ENCODE measurements at places on chromosomes 5 and 9.

DNA sequence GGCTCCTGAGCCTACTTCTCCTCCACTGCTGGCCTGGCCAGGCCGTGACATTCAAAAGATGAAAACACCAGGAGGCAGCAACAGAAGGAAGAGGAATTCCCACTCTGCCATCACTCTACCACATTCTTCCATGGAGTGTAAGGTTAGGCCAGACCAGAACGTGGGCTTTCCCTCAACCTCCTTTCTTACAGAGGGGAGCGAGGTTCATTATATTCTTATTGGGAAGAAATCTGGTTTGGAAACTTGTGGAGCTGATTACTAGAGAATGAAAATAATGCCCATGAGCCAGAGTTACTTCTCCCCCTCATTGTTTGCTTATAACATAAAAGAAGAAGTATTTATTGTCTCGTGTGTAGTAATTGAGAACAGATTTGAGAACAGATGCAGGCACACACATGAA is 136.3 kb upstream of the BASP1 start:
- DNase-seq: peak; percentile 67

GRCh38 chr5:159758189-159758588 is 158.1 kb upstream of the ADRA1B start:
- DNase-seq: no peak

GRCh38 chr9:130997925-130998596 is 10.9 kb upstream of the LAMC3 start:
- DNase-seq: no peak

GRCh38 chr9:108655818-108656217 is 200.0 kb downstream of the ACTL7B start:
- DNase-seq: no peak

DNA sequence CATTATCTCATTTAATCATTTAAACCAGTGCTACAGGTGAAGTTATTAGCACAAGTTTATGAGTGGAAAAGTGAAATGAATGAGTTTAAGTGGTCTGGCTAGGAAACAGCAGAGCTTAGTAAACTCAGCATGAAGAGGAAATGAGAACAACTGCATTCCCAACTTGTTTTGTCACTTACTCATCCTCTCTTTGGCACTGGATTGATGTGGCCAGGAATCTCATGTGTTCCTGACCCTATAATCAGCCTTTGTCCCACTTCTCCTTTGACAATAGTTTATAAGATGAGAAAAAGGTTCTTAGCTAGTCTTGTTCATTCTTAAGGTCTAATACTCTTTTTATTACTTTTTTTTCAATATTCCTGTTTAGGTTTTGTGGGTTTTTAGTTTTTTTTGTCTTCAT is 559.2 kb upstream of the TLE4 start:
- DNase-seq: peak; percentile 77

- DNase-seq: no peak
Observed at GRCh38 chr9:115980502-115980901, 173.1 kb upstream of the PAPPA start.

DNA sequence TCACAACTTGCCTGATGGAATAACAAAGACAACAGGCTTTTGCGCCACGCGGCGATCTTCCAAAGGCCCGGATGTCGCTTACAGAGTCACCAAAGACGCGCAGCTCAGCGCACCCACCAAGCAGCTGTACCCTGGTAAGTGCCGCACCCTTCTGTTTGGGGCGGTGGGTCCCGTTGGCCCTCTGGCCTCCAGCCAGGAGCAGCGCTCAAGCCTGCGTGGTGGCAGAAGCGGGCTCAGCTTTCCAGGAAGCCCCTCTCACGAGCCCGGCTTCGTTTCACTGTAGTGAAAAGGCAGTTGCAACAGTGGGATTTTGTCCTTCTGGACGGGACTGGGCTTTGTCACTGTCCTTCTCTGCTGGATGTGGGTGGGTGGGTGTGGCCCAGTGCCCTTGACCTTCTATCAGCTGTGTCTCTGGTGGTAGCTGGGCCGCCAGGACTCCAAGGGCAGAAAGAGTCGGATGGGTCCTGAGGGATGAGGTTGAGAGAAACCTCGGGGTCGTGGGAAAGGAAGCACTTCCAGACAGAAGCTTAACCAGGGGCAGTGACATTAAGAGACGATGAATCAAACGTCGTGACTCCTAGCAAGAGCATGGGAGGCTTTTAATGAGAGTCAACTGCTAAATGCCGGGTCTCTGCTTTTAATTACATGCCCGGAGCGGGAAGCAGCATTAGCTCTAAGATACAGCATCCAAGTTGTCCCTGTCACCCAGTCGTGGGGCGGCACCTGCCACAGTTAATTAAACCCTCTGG is 49.5 kb downstream of the COL5A1 start:
- peak; percentile 77 for DNase-seq

DNA sequence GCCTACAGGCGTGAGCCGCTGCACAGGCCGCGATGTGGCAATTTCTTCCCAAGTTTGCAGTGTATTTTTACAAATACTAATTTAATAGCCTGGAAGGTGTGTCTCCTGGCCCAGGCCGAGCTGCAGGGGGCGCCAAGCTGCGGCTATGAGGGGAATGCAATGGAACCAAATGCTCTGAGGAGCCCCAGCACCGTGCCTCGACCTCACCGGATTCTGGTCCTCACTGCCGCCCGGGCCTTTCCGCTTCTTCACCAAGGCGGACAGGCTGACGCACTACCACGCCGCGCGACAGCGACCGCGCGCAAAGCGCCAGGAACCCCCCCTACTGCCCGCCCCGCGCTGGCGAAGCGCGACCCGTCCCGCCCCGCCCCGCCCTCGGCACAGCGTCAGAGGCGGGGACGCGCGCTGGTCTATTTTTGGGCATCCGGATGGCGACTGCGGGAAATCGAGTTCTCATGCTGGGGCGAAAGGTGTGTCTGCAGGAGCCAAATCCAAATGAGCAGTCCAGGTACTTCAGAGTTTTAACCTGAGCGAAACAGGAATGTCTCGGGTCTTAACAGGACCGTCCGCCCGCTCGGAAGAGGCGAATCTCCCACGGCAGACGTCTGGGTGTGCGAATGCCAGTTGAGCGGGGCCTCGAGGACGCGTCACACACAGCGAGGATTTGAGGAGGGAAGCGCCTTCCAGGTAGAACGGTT is 31.7 kb upstream of the PRXL2C start:
- peak; percentile 91 for DNase-seq

DNA sequence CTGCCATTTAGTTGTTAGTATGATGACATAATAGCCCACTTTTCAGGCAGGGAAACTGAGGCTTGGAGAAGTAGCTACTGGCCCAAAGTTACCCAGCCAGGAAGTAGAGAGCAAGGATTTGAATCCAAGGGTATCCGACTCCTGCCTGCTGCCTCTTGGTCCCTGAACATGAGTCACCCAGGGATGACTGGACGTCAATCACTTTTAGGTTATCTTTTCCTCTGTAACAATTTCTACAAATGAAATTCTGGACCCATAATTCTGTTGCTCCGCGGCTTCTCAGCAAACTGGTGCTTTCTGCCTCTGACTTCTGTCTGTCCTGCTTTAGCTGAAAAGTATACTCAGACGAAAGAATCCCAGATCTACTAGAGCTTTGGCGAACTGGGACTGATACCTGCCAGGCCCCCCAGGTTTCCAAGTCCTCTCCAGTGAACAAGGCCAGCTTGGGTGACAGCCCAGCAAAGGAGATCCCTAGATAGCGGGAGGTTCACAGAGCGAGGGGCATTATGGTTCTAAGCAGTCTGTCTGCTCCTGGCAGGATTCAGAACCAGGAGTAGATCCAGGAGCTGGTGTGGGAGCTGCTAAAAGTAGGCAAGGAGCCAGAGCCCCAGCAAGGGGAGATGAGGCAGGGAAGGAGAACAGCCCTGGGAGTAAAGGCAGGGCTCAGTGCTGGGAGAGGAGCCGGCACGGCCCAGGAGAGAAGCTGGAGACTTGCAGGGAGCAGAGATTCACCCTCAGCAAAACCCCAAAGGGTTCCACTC is 20.6 kb downstream of the OLFML2A start:
- DNase-seq: no peak

- DNase-seq: no peak
Observed at GRCh38 chr9:98142182-98142907, 23.3 kb upstream of the TRIM14 start.

GRCh38 chr9:108057421-108058134 is 568.0 kb upstream of the KLF4 start:
- peak; percentile 96 for DNase-seq

- peak; percentile 28 for DNase-seq
Observed at GRCh38 chr9:2872250-2872930, 28.5 kb upstream of the PUM3 start.

DNA sequence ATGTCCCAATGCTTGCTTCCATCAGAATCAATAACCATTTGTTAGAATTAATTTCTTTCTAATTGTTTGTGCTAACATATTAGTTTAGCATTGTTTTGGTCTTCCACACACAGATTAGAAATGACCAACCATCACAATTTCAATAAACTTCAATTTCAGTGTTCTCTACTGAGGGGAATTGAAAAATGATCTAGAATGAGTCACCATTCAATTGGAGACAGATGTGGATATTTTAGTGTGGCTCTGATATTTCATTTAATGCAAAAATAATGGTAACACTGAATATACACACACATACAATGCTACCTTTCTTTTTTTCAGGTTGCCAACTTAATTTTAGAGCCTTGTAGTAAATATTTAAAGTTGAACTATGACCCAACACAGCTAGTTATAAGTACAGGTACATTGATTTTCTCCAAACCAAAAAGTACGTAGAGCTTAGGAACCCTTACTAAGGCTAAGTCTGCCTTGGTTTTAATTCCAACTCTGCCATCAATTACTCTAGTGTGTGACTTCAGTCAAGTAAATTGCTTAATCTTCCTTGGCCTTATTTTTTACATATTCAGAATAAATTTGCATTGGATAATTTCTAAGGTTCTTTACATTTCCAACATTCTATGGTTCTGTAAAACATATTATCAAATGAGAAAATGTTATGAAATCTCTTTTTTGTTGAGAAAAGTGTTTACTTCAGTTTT is 143.9 kb downstream of the DMRTA1 start:
- DNase-seq: peak; percentile 4

- DNase-seq: peak; percentile 33
Observed at GRCh38 chr9:129575818-129576217, 45.1 kb downstream of the C9orf50 start.

DNA sequence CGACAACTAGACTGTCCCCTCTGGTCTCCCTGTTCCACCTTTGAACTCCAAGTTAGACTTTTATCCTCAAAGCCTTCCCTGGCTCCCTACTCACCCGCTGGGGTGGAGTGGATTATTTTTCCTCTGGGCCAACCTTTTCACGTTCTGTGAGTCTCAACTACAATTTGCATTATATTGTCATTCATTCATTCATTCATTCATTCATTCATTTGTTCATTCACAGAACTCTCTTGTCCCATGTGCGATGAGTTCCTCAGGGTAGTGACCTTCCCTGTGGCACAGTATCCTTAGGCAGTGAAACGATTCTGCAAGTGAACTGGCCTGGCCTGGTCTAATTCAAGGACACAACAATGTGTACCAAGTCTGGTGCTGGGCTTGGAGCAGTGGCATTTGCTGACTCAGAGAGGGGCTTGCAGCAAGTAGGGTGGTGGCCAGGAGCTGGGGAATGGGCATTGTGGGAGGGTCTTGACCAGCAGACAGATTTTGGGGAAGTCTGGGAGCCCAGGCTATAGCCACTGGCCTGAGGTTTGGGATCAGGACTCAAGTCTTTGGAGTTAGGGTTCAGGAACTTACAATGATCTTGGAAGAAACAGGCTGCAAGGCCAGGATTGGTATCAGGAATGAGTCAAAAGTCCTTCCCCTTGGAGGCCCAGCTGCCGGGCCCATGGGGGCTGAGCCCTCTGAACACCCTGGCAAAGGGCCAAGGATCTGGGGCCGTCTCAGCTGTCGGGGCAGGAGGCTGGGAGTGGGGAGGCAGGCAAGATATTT is 37.2 kb upstream of the COL15A1 start:
- DNase-seq: peak; percentile 63

DNA sequence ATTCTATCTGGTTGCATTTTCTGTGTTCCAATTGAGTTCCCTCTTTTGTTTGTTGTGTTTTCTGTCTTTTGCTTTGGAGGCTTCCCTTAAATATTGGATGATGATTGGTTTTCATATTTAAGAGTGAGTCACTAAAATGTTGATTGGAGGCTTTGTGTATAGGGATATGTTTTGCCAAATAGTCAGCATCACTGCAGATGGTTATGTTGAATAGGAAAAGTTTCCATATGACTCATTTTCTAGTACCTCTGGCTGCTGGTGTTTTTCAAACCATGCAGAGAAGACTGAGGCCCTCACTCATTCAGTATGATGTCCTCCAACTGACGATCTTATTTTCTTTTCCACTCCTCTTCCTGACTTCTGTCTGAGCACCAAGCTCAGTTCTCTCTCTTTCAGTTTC is 1290.0 kb downstream of the EFNA5 start:
- peak; percentile 37 for DNase-seq

- peak; percentile 93 for DNase-seq
Observed at GRCh38 chr5:109455598-109456096, 45.9 kb upstream of the PJA2 start.

DNA sequence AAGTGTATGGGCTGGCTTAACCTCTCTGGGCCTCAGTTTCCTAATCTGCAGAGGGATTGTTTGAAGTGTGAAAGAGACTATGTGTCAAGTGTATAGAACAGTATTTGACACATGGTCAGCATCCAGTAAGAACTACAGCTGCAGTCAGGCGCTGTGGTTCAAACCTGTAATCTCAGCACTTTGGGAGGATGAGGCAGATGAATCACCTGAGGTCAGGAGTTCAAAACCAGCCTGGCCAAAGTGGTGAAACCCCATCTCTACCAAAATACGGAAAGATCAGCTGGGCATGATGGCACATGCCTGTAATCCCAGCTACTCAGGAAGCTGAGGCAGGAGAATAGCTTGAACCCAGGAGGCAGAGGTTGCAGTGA is 31.9 kb upstream of the STING1 start:
- DNase-seq: no peak

GRCh38 chr5:150801117-150801927 is 22.8 kb downstream of the SMIM3 start:
- no peak for DNase-seq

GRCh38 chr5:8905021-8905420 is 640.9 kb downstream of the SEMA5A start:
- DNase-seq: peak; percentile 93

DNA sequence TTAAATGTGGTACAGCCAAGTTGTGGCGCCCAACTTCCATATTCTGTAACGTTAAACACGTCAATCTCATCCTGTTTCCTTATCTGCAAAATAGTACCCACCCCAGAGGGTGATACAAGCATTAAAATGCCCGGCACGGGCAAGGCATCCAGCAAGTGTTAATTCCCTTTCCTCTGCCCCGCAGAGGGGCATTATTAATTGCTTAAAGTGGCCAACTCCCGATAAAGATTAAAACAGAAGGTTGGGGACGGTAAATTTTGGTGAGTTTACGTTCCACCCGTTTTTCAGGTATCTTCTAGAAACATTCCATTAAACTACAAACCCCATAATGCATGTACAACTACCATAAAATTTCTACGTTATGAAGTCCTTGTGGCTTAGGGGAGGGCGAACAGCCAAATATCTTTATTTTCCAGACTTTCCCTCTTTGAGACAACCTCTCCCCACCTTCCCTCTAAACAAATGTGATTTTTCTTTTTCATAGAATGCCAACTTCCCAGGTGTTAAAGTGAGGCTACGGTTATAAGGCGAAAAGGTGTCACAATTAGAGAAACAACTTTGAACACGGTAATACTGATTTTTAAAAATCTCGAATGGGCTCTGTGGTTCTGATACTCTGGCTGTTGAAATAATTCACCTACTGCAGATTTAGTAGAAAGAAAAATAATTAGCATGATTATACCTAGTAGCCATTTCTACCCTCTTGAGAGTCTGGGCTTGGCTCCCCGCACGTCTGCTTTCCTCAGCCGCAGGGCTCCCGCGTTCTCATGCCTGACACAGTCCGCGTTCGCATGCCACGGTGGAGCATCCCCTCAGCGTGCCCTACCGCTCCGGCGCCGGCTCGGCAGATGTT is 1.2 kb upstream of the GPBP1 start:
- DNase-seq: peak; percentile 45

- DNase-seq: no peak
Observed at GRCh38 chr9:130849356-130849755, 14.3 kb downstream of the ABL1 start.

Data from foreskin fibroblast (primary cell).